ENCODE measurements at places on chromosomes 16 and 17.

- DNase-seq: no peak
Observed at GRCh38 chr16:88976366-88977017, 515 bp downstream of the CBFA2T3 start.

- DNase-seq: no peak
Observed at GRCh38 chr17:29911641-29912177, 18.3 kb downstream of the SSH2 start.

GRCh38 chr17:9905902-9906301 is 831 bp upstream of the RCVRN start:
- no peak for DNase-seq

GRCh38 chr16:20948444-20948843 is 47.9 kb downstream of the LYRM1 start:
- DNase-seq: no peak

GRCh38 chr16:56202036-56202435 is 10.7 kb downstream of the GNAO1 start:
- DNase-seq: no peak

DNA sequence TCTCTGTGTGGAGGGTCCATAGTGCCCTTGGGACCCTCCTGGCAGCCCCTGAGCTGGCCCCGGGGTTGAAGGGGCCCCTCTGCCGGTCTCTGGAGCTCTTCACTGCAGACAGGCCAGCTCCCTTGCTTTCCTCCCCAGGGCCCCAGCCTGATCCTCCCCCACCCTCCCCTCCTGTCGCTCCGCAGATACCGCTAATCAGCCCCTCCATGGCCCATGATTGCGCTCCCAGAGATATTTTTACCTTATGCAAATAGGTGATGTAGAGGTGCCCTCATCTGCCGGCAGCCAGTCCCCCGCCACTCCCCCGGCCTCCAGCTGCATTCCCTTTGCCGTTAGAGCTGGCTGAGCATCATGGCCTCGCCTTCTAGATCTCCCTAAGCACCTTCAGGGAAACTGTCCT is 9.2 kb downstream of the MMP15 start:
- no peak for DNase-seq

DNA sequence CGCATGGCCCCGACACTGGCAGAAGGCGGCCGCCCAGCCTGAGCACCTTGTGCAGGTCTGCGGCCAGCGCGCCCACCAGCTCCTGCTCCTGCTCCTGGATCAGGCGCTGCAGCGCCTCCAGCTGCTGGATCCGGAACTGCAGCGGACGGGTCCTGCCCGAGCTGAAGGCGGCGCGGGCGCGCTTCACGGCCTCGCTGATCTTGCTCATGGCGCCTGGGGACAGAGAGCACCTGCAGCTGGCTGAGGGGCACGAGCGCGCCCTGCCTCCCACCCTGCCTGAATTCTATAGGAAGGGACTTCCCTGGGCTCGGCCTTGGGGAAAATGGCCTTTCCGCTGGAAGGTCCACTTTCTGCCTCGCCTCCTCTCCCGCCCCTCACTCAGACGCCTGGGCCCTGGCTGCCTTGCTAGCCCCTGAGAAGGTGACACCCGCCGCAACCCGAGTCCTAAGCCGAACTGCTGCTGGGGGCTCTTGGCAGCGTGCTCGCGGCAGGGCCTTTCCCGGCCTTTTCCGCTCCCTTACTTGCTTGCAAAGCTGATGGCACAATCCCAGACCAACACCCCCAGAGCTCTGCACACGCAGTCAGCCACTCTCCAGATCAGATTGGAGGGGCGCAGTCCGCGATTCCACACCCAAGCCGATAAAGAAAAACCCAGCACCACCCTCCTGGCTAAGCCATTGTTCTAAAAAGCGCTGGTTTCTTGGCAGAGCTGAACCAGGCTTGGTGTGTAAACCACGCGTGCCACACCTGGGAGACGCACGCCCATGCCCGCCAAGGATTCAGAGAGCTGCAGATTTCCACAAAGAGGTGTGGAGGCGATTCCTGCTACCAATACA is 3.0 kb downstream of the ALDH3A1 start:
- DNase-seq: no peak

DNA sequence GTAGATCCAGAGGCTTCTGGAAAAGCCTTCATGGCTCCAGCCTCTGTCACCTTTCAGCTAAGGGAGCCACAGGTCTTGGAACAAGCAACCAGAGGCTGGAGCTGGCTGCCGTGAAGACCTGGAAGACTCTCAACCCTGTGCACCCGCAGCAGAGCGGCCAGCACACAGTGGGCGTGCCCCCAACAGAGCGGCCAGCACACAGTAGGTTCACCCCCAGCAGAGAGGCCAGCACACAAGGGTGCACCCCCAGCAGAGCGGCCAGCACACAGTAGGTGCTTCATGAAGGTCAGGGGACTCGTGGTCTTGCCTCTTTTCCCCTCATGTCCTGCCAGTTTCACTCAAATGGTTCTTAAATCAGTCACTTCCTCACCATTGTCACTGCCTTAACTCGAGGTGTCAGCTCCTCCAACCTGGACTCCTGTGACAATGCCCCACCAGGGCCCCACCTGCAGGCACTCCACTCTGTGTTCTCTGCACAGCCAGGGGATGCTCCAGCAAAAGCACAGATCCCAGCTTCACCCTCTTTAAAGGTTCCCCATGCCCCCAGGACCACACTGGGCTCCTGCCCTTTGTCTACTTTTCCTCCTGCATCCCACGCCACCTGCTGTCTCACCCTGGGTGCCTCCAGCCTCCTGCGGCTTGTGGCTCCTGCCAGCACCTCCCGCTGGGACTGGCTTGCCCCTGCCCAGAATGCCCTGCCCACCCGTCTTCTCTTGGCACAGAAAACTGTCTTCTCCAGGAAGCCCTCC is 42.4 kb upstream of the DOC2B start:
- no peak for DNase-seq

DNA sequence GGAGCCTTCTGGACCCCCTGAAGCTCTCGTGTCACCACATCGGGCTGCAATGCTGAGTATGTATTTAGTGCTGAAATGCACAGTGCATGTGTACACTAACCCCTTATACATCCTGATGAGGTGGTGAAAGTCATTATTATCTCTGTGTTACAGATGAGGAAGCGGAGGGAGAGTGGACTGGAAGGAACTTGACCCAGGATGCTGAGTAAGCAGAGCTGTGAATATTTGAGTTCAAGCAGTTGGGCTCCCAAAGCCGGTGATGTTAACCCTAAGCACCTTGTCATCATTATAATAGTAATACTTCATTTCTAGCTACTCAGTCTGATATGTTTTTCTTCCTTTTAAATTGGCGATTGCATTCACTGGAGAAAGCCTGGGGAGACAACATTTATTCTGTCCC is 25.9 kb upstream of the NKD1 start:
- DNase-seq: no peak

DNA sequence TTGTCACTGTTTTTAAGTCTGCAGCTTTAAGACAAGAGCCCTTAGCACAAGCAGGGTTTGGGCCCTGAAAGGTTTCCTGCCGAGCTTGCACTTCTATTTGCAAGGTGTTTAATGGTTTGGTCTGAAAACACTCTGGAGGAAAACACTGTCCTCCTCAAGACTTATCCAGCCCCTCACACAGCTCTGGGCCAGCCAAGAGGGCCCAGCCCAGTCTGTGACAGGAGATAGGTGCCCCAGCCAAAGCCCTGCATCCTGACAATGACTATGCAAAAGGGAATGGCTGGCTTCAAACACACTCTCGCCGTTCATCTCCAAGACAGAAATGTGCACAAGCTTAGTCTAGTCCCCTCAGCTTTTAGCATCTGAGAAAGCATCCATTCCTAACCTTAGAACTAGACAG is 26.9 kb downstream of the MPG start:
- DNase-seq: no peak

- no peak for DNase-seq
Observed at GRCh38 chr17:66654106-66654740, 180.7 kb upstream of the CACNG5 start.

GRCh38 chr17:66398059-66398458 is 95.6 kb downstream of the PRKCA start:
- no peak for DNase-seq

- no peak for DNase-seq
Observed at GRCh38 chr17:27895940-27896535, 2.9 kb upstream of the LYRM9 start.

GRCh38 chr16:70747703-70748631 is 53.0 kb downstream of the VAC14 start:
- no peak for DNase-seq

- no peak for DNase-seq
Observed at GRCh38 chr16:30069611-30070462, 4.3 kb downstream of the ALDOA start.

GRCh38 chr17:20967776-20968175 is 75.0 kb downstream of the USP22 start:
- DNase-seq: no peak

DNA sequence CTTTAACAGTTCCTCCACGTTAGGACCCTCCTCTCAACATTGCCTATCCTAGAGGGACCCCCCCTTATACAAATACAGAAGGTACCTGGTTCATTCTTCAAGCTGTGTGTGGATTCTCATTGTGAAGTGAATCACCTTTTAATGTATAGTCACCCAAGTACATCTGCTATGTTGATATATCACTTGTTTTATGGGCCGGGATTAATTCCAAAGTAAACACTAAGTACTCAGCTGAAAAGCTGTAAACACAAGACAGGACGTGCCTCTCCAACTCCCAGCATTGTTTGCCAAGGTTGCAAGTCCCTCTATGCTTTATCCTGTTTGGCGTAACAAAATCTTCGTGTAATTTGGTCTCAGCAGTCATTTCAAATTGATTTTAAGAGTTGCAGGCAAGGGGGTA is 123.6 kb downstream of the RBFOX1 start:
- DNase-seq: no peak

- DNase-seq: no peak
Observed at GRCh38 chr17:67200727-67201301, 44.2 kb downstream of the HELZ start.

DNA sequence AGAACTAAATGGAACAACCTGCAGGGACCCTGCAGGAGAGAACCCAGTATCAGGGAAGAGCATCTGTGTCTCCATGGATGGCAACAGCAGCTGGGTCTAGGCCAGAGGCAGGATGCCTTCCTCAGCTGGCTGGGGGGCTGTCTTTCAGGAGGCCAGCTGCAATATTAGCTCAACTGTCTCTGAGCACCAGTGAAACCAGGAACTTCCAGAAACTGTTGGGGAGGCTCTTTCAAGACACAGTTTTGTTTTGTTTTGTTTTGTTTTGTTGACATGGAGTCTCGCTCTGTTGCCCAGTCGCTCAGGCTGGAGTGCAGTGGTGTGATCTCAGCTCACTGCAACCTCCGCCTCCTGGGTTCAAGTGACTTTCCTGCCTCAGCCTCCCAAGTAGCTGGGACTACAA is 7.6 kb downstream of the GPR142 start:
- DNase-seq: no peak

GRCh38 chr17:10731408-10731879 is 1.6 kb upstream of the TMEM220 start:
- no peak for DNase-seq

DNA sequence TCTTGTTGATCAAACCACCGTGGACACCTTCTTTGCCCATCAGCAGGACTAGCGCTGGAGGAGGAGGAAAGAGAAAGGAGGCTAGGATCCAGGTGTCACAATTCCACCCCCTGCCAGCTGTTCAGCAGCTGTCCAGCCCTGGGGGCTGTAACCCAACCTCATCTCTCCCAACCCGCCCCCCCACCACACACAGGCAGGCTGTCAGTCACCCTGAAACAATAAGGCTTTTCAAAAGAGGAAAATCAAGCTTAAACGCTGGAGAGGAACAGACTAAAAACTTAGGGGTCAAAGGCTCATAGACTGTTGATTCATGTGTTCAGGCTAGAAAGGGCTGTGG is 2.4 kb downstream of the PFN1 start:
- no peak for DNase-seq

- DNase-seq: no peak
Observed at GRCh38 chr17:73586921-73587602, 57.2 kb downstream of the SDK2 start.

DNA sequence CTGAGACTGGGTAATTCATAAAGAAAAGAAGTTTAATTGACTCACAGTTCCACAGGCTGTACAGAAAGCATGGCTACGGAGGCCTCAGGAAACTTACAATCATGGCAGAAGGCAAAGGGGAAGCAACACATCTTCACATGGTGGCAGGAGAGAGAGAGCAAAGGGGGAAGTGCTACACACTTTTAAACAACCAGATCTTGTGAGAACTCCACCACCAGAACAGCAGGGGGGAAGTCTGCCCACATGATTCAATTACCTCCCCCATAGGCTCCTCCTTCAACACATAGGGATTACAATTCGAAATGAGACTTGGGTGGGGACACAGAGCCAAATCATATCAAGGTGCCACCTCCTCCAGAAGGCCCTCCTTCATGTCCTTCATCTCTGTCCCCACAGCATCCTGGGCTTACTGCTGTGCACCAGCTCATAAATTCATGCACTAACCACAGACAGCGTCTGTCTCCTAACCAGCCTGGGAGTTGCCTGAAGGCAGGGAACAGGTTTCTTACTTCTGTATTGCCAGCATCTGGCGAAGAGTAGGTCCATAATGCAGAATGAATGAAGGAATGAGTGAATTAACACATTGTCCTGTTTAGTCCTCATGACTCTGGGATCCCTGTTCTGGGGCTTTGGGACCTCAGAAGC is 74.4 kb downstream of the WSB1 start:
- no peak for DNase-seq

GRCh38 chr16:81401035-81401950 is 43.3 kb upstream of the CMIP start:
- no peak for DNase-seq

- peak; percentile 38 for DNase-seq
Observed at GRCh38 chr17:17044846-17045561, 2.7 kb downstream of the MPRIP start.

GRCh38 chr17:33936764-33937163 is 318.3 kb upstream of the CCL2 start:
- DNase-seq: no peak

- DNase-seq: no peak
Observed at GRCh38 chr17:183021-183420, 1.6 kb upstream of the DOC2B start.

DNA sequence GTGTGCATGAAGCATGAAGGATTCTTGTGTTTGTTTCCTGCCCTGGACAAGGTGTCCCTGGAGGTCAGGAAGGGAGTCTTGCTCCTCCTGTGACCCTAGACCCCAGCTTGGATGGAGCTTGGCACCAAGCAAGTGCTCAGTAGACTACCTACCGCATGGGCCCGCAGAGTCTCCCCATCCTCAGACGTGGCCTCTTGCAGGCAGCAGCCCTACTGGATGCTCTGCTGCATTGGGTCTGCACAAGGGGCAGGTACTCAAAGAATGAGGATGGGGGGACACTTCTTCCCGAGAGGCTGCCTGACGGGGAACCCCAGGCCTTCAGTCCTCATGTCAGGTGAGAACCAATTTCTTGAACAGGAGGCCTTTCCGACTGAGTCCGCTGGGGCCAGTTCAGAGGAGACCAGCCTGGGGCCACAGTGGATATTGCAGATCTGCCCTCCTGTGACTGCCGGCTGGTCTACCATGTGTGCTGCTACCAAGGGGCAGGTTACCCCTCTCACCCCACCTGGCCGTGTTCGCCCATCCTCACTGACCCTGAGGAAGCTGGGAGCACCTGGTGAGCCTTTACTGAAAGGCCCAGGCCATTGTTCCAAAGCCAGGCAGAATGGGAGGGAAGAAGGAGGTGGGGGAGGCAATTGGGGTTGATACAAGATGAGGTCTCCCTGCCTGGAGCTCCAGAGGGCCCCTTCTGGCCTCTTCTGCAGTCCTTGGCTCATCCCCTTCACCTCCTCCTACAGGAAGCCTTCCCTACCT is 206.3 kb downstream of the RAB11FIP4 start:
- DNase-seq: no peak
